ENCODE measurements at places on chromosomes 3 and 15.

DNA sequence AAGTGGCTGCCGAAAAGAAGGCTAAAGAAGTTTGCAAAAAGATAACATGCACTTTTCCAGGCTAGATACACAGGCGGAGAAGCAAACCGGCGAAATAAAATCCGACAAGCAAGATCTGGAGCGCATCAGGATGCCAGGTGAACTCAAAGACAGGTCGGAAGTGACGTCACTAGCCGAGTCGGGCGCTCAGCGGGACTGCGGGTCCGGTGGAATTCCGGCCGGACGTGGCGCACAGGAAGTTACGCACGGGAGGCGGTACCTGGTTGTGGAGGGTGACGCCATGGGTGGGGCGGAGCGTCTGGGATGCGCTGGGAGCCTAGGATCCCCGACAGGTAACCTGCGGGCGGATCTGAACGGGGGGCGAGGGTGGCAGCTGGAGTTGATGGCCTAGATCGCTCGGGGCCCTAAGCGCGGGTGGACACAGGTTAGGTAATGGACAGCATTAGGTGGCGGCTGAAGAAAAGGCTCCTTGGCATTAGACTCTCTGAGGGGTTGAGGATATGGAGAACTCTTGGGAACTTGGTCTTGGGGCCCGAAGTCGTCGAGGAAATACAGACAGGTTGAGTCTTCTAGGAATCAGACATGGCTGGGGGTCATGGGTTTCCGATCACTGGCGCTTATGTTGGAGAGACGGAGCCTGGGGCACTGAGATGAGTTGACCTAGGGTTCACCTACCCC is 29.0 kb upstream of the EHHADH start:
- DNase-seq, result peak; percentile 95

- DNase-seq, result no peak
Measured at GRCh38 chr15:50978580-50978979, 70.1 kb downstream of the AP4E1 start.

DNA sequence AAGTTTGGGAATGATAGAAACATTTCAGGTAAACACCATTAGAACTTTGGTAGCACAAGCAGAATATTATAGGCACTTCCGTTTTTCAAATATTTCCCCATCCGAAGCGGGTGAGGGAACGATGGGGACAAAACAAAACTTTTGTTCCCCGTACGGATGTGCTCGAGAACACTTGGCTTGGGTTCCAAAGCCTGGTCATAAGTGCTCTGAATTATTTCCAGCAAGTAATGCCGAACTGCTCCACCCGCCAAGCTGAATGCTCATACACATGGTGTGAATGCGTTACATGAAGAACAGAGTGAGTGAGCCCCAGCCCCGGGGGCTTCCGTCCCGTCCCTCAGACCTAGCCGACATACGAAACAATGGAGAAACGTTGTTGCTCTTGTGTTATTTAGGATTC is 438.2 kb upstream of the ARRDC4 start:
- no peak for DNase-seq

DNA sequence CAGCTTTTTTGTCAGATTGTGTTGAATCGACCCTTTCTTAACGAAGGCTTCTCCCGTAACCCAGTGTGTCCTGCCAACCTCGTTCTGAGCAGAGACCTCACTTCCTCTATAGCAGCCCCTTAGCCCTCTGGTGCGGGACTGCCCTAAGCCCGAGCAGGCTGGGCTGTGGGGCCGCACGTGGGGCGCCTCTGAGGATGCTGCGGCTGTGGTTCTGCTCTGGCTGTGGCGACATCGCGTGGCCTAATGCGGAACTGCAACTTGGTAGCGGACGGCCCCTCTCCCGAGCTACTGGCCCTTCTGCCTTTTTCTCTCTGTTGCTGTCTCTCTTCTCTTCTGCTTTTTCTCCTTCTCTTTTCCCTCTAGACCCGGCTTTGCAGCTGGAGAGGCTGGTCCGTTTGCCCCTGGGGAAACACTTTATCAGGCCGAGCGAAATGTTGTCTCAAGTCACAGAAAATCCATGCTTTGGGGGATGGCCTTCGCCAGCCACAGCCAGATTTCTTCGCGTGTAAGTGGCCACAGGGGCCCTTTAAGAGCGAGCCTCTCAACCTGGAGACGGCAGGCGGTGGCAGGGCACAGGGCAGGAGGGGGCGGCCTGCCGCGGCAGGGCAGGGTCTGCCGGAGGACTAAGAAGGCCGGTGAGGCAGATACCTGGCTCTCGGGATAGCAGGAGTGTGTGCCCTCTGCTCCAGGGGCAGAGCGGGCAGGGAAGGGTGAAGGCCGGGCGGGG is 19.4 kb upstream of the KIF23 start:
- peak; percentile 89 for DNase-seq

Measured in suppressor macrophage treated with lipopolysaccharide for 1 hour (primary cell).